ENCODE measurements at places on chromosomes 16 and 17.

DNA sequence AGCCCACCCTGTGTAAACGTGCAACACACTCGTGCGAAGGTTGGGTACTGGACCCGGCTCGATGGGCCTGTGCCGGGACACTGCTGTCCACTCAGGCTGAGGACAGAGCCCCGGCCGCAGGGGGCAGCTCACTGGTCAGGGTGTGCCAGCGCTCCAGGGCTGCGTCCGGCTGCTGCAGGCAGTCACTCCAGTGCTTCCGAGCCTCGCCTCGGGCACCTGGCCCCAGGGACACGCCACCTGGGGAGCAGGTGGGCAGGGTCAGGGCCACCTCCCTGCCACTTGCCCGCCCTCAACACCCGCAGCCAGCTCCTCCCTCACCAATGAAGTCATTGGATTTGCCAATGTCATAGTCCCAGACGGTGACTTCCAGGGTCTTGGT lies 4.7 kb downstream of the DOC2A start:
- no peak for DNase-seq

GRCh38 chr16:89615596-89616090 lies 2.2 kb downstream of the DPEP1 start:
- peak; percentile 72 for DNase-seq

DNA sequence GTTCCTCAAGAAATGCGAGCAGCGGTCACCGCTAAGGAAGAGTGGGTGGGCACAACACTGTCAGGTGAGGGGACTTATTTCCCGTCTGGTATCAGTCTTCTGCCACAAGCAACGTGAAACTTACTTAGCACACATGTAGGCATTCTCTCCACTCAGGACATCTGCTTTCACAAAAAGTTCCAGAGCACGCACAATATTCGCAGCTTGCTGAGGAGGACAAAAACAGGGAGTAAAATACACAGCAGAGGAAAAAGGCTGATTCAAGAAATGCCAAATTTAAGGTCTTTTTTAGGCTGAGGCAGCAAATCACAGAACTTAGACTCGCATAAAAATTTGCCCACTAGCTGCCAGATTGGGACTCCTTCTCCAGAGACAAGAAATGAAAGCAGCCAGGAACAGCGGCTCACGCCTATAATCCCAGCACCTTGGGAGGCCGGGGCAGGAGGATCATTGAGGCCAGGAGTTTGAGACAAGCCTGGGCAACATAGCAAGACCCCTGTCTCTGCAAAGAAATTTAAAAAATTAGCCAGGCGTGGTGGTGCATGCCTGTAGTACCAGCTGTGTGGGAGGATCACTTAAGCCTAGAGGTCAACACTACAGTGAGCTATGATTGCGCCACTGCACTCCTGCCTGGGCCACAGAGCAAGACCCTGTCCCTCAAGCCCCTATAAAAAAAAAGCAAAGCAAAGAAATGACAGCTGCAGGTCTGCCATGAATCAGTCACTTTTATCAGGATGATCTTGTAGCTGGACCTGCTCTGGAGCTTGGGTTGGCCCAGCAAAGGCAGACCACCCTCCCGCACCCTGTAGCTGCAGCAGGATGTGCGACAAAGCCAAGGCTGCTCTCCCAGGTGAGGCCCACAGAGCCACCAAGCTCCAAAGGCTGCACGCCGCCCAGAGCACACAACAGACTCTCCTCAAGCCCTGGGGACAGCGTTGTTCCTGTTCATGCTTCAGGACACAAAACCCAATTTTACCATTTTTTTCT lies 20.5 kb downstream of the USP36 start:
- no peak for DNase-seq

DNA sequence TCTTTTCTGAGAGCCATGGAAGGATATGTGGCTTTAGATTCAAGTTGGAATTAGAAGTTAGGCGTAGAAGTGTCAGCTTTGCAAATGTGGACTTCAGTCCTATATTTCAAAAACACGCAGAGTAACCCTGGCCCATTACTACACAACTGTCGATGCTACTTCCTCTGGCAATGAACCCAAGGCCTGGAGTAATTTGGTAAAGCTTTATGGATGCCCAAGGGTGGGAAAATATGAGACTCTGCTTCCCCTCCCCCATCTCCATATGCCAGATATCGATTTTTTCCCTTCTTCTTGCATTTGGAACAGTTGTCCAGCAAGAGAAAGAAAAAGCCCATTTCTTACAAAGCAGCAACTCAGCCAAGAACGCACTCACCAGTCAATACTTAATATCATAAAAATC lies 2.9 kb upstream of the MAP1LC3B start:
- DNase-seq = no peak

DNA sequence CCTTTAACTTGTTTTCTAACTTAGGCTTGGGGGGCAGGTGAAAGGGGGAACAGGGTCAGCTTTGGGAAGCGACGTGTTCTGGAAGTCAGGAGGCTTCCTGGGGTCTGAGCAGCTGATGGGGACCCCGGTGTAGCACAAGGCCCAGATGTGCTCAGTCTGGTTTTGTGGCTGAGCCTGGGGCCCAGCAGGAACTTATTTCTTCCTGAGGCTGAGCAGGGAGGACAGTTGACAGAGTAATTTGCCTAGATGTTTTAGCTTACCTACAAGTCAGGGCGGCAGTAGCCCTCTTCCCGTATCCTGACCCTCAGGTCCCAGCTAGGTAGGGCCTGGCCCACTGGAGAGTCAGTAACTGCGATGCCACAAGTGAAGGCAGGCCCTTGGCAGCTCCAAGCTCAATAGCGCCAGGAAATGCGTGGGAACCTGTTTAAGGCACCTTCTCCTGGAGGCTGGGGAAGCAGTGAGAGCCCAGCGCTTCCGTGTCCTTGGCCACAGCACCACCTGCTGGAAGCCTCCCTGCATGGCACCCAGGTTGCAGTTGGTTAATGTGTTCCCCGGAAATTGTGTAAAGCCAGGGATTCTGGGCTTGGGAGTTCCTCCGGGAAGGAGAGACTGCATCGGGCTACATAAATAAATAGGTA lies 5.2 kb downstream of the CCR7 start:
- peak; percentile 92 for DNase-seq

DNA sequence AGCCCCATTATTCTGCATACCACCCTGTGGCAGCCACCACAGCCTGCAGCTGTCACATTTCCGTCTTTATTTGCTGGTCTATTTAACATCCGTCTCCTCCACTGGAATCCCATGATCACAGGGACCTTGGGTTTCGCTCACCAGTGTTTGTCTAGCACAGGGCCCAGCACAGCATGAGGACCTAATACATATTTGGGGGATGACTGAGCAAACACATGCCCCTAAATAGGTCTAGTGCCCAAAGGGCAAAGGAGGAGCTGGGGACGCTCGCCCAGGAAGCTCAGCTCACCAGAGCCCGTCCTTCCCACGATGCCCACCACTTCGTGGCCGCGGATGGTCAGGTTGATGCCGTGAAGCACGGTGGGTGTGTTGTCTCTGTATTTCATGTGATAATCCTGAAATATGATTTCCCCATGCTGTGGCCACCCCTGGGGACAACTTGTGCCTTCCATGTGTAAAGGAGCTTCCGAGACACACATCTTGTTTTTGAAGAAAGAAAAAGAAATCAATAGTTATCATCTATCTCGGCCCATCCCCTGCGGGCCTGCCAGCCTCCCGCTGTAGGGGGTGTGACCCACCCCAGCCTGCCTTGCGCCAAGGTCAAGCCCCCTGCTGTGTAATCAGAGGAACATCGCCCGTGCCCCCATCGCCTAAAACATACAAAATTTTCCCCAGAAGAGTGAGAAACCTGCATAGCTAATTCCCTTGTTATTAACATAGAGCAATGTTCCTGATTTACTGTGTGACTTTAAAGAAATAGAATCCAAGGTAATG lies 21.0 kb upstream of the ABCC12 start:
- no peak for DNase-seq

DNA sequence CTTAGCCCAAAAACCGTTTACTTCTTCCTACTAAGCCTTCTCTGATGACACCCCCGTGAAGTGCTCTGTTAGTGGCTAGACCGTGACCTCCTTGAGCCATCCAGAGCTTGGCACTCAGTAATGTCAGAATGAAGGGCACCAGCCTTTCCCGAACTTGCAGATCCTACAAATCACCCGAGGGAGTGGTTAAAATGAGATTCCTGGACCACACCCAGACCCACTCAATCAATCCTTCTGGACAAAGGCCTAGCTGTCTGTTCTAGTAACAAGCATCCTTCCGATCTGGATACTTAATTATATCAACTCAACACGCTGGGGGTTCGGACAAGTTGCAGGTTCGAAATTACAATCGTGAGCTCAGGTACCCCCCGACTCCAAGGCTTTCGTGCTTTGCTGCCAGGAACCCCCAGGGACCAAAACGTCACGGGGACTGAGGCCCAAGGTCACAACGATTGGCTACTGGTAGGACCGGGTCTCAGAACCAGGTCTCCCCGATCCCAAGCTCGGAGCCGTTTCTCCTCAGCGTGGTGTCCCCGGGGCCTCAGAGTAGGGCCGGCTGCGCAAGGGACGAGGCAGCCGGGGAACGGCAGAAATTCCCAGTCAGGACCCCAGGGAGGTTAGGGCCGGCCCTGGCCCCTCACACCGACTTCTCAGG lies 527 bp downstream of the CIAPIN1 start:
- peak; percentile 68 for DNase-seq

- no peak for DNase-seq
Observed at GRCh38 chr16:22683730-22684573, 130.0 kb upstream of the HS3ST2 start.

DNA sequence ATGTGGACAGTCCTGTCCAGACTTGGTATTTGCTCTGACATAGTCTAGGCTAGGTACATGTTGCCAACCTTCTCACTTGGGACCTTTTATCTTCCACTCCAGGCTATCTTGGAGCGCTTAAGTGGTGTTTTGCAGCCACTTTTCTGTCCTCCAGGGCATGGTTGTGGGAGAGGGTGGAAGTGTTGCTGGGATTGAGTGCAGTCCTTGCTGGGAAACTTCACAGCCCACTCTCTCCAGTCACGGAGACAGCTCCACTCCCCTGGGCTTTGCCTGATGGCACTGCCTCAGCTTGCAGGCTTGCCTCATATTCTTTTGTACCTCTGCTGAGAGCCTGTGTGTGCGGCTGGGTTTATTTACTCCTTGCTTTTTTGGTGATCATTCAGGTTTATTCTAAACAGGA lies 17.4 kb downstream of the RPA1 start:
- DNase-seq = no peak

DNA sequence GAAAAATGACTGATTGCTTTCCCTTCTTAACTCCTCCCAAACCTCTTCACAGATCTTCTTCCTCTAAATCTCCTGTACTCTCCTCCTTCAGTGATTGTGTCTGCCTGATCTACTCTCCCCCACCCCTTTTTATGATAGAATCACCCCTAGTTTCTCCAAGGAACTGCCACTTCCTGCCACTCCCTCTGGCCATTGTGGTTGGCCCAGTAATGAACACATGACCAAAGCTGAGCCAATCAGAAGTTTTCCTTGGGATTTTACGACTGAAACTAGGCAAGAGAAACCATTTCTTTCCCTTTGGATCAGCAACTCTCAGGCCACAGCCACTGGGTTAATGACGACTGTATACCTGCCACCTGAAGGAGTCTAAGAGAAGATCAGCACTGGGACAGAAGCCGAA lies 15.9 kb downstream of the IRX3 start:
- DNase-seq = no peak

GRCh38 chr16:56564793-56565477 lies at the start of gene MT4:
Gene MT4, plus strand, starts transcription at chr16:56565073. Its CDS starts 56 bp downstream, at chr16:56565129.
- DNase-seq = no peak

DNA sequence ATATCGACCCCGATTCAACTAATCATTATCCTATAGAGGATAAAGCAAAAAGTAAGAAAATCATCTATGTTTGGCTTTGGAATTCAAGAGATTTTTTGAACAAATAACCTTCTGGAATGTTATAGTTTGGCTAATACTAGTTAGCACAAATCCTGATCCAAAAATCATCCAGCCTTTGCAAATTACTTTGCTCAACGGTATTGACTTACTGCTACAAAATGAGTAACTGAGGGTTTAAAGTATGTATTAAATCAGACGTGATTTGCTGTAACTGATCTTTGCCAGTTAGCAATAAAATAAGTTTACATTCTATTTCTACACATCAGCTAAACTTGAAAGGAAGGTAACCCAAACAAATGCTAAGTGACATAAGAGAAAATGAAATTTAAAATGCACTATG lies 6.5 kb downstream of the MED13 start:
- DNase-seq = no peak

DNA sequence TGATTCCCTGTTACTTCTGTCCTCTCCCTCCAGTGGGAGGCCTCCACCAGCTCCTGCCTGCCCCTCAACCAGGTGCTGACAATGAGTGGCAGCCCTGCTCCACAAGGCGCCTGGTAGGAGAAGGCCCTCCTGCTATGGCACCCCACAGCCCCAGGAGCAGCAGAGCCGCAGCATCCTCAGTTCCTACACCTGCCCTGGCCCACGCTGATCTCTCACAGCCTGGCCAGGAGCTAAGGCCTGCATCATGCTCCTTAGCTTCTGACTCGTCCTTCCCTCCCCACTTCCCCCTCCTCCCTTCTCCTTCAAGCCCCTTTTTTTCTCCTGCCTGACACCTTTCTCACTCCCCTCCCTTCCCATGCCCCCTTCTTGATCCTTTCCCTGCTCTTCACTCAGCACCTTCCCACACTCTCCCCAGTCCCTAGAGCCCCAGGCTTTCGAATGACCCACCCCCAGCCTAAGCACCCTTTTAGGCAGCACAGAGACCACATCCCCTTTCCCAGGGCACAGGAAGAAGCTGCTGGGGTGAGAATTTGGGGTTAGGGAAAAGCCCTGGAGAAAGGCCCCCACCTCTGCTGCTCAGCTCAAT lies 6.5 kb downstream of the PROCA1 start:
- no peak for DNase-seq

- DNase-seq = no peak
Observed at GRCh38 chr17:77227461-77228240, 86.9 kb downstream of the SEC14L1 start.

GRCh38 chr16:892536-893255 lies 78.1 kb downstream of the LMF1 start:
- no peak for DNase-seq

DNA sequence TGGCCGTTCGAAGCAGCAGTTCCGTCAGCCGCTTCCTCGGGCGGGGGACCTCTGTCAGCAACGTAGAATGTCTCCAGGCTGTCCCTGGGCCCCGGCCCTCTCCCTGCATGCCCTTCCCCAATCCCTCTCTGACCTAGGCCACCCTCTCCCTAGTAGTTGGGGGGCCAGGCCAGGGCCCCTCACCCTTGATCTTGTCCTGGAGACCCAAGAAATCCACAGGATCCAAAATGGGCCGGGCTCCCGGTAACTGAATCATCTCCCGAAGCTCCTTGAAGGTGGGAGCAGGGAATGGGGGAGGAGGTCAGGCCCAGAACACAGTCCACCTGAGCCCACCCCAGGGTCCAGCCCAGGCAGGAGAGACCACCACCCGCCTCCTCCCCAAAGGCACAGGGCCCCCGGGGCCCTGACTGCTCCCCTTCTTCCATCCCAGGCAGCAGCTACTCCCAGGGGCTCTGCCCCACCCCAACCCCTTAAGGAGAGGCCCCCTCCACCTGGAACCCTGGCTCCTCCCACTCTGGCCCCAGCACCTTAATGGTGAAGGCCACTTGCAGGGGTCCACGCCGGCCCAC lies 4.7 kb upstream of the GRIN2C start:
- DNase-seq = no peak

GRCh38 chr17:73984941-73985340 lies 218.5 kb upstream of the RPL38 start:
- DNase-seq = no peak

- DNase-seq = no peak
Observed at GRCh38 chr17:34980681-34981537, 597 bp downstream of the LIG3 start.

GRCh38 chr16:52364500-52364899 lies 182.4 kb downstream of the TOX3 start:
- no peak for DNase-seq
